ENCODE measurements at places on chromosomes 7 and 10.

DNA sequence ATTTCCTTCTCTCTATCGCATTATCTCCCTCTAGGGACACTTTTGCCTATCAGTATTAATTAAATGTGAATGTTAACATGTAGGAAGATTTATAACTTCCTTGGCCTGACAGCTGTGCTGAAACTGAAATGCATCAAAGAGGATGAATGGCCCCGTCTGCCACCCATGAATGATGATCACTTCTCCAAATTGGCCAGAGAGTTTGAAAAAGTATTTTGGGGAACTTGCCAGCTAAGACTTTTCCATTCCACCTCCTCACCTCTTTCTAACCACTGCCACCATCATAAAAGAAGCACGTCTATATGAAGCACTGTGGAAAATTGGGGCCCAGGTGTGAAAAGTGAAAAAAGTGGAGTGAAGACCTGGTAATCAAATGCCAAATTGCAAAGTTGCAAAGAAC lies 25.4 kb upstream of the ST8SIA6 start:
- no peak for DNase-seq

DNA sequence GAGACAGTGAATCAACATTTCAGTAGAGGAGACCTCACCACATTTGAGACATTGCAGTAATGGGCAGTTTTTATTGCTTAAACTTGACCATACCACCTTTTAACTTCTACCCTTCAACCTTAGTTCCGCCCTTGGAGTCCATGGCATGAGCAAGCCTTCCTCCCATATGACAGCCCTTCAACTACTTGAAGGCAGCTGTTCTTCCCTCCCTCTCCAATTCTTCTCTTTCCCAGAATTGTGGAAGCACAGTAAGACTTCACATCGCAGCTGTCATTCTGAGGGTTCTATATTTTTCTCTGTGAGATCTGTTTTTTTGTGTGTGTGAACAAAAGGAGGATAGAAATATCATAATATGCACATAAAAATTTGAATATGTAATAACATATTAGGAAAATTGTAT lies 2.2 kb upstream of the TSPAN12 start:
- no peak for DNase-seq

DNA sequence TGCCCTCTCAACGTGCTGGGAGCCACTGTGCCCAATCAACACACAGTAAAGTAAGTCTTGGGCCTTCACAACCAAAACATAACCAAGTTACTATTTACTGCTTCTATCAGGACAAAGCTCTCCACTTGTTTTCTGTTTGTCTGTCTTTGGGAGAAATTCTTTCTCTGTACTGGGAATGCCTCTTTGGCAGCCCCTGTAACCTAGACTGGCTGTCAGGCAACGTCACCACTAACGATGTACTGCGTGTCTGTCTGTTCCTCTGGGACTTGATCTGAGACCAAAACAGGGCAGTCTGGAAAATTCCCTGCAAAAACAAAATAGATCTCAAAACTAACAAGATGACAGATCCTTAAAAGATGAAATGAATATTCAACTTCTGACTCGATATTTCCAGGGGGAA lies 113.0 kb downstream of the SMURF1 start:
- DNase-seq: no peak

DNA sequence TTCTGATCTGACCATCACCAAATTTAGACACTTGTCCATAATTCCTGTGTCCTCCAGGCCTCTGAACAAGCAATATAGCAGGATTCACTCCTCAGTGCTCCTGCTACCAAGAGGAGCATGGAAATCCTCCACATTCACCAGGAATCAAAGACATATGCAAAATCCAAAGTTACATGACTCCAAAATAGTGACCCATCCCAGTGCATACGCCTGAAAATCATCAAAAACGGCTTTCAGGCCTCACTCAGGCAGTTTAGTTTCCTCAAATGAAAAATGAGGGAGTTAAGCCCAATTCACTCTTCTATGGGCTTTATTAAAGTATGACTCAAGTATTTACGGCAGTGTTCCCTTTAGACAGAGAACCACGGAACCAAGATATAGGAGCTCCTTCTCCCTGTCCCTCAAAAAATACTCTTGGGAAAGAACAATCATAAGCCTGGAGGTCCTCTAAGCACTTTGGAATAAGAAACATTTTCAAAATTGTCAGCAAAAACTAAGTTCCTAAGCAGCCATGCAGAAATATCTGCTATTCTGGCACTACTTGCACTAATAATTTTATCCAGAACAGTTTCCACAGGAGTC lies 240.7 kb downstream of the PARD3 start:
- no peak for DNase-seq

DNA sequence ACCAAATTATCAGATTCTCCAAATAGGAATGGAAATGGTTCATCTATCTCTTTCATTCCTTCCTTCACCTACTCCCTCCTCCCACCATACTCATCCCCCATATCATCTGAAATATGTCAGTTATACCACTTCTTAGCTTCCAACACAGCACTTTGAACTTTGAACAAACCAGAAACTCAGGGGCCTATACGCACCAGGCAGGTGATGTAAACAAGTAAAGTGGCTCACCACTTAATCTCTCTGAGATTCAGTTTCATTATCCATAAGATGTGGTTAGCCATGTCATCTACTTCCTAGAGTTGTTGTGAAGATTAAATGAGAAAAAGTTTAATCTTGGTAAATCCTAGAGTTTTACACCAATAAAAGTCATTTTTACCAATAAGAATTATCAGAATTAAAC lies 65.9 kb upstream of the LRRN3 start:
- DNase-seq: no peak

DNA sequence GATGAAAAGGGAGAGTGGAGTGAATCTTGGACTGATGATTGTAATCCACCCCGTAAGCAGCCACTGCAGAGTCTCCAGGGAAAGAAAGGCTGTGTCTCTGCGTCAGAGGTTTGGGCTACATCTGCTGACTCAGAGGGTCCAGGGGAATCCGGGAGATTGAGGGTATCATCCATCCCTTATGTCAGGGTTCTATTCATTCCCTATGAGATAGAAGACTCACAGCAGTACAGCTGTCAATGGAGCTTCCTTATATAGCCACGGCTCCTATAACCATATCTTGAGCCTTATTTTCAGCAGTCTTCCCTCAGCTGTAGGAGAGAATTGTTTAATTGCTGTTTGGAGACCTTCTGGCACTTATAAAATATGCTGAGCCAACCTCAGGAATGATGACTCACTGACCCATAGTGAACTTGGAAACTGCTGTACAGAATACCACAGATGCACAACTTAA lies 558.2 kb upstream of the PFKP start:
- DNase-seq: no peak

GRCh38 chr7:110010359-110010758 lies 1080.6 kb upstream of the LRRN3 start:
- no peak for DNase-seq

DNA sequence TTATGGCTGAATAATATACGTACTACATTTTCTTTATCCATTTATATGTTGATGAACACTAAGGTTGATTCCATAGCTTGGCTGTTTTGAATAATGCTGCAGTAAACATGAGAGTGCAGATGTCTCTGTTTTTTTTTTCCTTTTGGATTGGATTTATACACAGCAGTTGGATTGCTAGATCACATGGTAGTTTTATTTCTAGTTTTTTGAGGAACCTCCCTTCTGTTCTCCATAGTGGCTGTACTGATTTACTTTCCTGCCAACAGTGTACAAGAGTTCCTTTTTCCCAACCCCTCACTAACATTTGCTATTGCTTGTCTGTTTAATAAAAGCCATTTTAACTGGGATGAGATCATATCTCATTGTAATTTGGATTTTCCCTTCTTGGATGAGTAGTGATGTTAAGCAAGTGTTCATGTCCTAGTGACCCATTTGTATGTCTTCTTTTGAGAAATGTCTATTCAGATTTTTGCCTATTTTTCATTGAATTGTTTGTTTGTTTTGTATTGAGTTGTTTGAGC lies 36.0 kb downstream of the ABCA13 start:
- no peak for DNase-seq

DNA sequence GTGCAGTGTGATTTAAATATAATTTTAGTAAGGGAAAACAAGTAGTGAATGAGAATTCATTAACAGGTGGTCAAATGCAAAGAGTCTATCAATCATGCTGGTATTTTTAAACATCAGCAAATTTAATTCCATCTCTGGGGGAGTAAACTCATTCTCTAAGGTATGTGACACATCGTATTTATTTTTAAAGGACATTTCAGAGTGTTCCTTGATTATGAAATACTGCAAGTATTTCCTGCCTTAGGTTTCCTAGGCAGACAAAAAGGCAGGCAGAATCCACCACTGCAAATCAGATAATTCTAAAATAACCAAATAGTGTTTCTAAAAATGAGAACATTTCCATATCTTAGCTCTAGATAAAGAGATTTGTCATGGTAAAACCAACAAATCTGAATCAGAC lies 193.8 kb downstream of the LRRTM3 start:
- no peak for DNase-seq

DNA sequence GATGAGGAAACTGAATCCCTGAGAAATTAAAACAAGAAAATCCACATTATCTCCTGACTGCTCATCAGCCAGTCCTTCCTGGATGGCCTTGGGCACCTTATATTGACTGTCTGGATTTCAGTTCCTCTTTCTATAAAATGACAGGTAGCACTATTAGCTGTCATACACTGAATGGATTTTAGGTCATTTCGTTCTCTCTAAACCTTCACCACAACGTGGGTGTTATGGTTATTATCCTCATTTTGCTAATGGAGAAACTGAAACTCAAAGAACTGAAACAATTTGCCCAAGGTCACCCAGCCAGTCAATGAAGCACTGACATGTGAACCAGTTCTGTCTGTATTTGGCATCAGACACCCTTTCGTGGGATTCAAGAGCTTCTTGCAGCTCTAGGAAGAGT lies 193.8 kb downstream of the CYP26A1 start:
- no peak for DNase-seq

DNA sequence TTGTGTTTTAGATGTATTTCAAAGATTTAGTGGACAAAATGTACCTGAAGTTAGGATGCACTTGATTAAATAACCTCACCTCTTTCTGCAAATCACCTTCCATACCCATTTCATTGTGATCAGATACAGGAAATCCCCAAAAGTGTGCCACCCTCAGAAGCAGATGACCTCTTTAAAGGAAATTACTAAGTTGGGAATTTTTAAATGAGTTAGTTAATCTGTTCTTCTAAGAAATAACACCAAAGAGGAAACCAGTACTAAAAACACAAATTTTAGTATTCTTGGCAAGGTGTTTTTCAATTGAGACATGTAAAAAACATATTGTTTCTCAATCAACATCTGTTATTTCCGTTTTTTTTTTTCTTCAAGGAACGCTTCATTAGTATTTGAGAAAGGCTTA lies 4.6 kb upstream of the SEMA3A start:
- DNase-seq: no peak

DNA sequence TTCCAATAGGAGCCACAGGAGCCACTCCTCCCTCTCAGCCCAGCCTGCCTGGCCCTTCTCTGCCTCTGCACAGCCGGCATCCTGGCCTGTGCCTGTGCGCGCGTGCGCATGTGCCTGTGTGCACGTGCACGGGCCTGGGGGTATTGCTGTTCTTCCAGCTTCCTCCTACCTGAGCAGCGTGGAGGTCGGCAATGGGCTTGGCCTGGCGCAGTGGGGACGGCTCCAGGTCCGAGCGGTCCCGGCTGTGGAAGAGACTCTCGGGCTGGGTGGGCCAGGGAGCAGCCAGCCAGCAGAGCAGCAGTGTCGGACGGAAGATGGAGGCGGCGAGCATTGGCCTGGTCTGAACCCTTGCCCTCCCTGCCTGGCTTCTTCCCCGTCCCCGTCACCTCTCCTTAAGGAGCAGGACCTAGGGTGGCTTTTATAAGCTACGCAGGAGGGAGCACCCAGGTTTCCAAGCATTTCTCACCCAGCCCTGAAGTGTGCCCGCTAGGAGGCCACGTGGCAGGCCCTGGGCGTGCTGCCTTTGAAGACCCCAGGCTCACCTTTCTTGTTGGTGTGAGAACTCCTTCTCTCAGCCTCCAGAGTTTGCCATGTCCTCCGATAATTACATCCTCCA lies at the start of gene MMP21:
Gene MMP21 (minus strand): TSS at position 331 of the 616 bp plus-strand sequence. CDS start 0 bp downstream, at position 331.
- DNase-seq: no peak

GRCh38 chr7:38756521-38756920 lies 125.3 kb upstream of the AMPH start:
- no peak for DNase-seq

DNA sequence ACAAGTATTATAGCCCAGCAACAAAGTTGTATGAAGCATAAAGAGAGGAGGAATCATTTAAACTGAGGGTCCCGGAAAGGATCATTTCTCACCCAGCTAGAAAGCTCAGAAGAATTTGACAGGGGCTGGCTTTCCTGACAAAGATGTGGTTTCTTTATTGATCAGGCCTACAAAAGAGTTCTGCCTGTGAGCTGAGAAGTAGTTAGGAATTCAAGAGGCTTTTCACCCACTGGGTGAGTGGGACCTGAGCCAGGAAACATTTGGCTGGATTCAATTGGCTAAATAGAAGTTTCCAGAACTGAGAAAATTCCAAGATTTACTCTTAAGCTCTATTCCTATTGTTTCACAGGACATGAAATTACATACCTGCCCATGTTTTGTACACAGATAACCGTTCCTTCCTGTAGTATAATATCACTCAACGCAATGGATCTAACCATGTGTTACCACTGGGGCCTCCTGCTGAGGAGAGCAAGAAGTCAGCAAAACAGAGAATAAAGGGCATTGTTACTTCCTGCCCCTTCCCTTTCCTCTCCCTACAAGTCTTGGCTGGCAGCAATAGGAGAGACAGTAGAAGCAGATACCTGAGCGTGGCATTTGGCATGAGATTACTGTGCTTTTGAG lies 53.9 kb upstream of the PAPSS2 start:
- no peak for DNase-seq

- no peak for DNase-seq
Observed at GRCh38 chr10:72509941-72510340, 115.9 kb downstream of the MICU1 start.

DNA sequence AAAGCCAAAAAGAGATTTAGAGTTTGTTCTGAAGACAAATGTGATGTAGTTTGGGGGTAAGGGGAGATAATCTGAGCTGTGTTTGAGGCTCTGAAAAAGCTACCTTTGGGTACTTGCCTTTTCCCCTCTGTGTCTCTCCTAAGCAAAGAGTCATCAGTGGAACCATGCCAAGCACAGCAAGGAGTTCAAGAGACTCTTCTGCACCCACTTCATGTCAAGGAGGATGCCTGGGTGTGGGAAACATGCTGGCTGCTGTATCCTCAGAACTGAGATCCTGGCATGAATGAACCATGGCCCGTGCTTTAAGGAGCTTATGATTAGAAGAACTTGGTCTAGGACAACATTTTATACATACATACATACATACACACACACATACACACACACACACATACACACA lies 142.9 kb downstream of the NOC3L start:
- no peak for DNase-seq

DNA sequence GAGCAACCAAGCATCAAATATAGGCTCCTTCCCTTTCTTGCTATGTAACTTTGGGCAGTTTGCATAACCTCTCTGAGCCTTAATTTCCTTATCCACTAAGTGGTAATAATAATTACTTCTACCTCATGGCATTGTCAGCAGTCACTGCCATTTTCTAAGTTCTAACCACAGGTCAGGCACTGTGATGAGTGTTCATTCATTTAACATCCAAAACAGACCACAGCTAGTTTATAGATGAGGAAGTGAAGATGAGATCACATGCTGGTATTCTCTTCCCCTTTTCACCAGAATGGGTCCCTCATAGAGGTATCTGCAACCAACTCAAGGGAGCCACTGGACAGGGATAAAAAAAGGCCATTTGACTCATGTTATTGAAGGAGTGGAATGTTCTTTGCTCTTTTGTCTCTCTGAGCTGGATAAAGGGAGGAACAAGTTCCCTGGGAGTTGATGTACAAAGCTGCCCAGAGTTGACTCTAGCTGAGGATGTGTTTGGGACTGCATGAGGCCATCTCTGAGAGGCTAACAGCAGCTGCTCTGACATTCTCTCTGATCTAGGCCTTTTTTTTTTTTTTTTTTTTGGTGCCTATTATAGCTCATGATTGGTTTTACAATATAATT lies 65.0 kb downstream of the DNAJC12 start:
- DNase-seq: no peak

GRCh38 chr10:104336821-104337467 lies 1.3 kb downstream of the ITPRIP start:
- no peak for DNase-seq
